ENCODE measurements at places on chromosomes 4 and X.

DNA sequence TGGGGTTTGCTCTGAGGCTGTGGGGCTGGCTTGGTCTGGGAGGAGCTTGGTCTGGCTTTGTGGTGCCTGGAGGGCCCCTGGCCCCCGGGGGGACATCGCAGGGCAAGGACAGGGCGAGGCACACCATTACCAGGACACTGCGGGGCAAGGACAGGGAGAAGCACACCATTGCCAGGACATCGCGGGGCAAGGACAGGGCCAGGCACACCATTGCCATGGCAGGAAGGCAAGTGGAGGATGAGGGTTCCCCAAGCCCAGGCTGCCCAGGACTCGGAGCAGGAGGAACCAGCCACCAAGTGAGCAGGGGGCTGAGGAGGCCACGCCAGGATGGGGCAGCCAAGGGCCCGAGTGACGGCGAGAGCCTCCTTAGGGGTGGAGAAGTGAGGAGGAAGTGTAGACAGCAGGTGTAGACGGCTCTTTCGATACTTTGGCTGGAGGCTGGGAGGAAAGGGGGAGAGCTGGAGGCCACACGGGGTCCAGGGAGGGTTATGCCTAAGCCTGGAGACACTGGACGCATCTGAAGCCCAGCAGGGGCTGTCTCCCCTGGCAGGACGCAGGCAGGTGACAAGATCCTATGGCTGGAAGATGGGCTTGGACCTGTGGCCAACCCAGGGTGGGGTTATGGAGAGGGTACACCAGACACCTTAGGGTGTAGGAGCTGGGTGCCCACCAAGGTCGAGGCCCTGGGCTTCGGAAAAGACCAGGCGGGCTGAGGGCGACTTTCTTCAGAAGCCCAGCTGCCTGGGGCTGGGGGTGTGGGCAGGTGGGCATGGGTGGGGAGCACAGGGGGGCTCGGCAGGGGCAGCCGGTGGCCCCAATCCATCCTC lies 7.3 kb downstream of the NKX1-1 start:
- DNase-seq = no peak

DNA sequence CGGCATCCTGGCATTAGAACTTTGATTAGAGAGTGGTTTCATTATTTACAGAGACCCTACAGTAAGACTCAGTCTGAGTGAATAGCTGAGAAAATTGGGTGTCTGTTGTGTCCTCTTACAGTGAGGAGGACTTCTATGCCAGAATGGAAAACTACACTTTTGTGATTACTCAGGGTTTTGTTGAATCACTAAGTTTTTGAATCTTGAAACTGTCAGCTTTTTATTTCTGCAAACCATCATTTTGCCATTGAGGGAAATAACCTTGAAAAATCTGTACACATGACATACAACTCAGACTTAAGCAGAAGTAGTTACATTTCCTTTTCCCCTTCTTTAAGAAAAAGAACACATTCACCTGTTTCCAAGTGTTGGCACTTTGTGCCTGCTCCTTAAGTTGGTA lies 117.6 kb upstream of the RASGEF1B start:
- DNase-seq = no peak

- no peak for DNase-seq
These were observed 258.5 kb upstream of the SLIT2 start for GRCh38 chr4:19993242-19993641.

DNA sequence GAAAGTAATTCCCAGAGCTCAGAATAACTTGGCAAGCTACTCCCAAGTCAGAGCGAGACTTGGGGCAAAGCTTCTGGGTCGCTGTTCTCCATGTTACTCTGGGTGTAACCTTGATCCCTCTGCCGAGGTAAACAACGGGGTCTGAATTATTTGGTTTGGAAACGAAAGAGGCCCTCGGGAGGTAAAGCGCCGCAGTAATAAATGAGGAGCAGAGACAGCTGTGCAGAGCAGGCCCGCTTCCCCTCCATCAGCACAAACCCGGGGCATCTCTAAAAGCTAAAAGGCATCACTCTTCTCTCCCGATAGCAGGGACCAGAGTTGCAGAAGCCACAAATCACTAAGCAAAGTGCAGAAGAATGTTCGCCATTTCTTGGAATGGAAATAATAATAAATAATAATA lies 561.5 kb downstream of the BCOR start:
- DNase-seq = no peak

- no peak for DNase-seq
These were observed 575 bp downstream of the MAP7D2 start for GRCh38 chrX:20116087-20116576.

Data from stimulated activated CD4-positive, alpha-beta T cell treated with anti-CD3 and anti-CD28 coated beads, TNF-alpha, amount 100 ng/mL, for 4 hours (primary cell).